ENCODE measurements at places on chromosomes 16 and 17.
A peak's percentile ranks its signal among the peaks of the same experiment; 100 is the strongest.

- DNase-seq: no peak
These were observed 195.5 kb upstream of the CIBAR2 start for GRCh38 chr16:85307552-85308364.

DNA sequence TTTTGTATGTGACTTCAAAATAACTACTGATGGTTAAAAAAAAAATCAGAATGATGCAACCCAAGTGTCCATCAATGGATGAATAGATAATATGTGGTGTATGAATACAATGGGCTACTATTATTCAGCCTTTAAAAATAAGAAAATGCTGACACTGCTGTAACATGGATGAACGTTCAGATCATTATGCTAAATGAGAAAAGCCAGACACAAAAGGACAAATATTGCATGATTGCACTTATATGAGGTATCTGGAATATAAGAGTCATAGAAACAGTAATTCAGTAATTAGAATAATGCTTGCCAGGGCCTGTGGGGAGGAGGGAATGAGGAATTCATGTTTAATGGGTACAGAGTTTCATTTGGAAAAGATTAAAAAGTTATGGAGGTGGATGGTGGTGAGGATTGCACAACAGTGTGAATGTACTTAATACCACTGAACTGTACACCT is 25.4 kb downstream of the TENT4B start:
- no peak for DNase-seq

GRCh38 chr17:51718983-51719382 is 439.5 kb downstream of the CA10 start:
- no peak for DNase-seq

GRCh38 chr16:15803618-15804017 is 53.2 kb downstream of the MYH11 start:
- DNase-seq: no peak

GRCh38 chr17:38898812-38899348 is 26.5 kb upstream of the LASP1NB start:
- DNase-seq: peak; percentile 76
